NCI-H1105 treated with DMSO at 0.1 percent for 48 hours (cell line): ENCODE measurements at places on chromosomes 2 and 18.

DNA sequence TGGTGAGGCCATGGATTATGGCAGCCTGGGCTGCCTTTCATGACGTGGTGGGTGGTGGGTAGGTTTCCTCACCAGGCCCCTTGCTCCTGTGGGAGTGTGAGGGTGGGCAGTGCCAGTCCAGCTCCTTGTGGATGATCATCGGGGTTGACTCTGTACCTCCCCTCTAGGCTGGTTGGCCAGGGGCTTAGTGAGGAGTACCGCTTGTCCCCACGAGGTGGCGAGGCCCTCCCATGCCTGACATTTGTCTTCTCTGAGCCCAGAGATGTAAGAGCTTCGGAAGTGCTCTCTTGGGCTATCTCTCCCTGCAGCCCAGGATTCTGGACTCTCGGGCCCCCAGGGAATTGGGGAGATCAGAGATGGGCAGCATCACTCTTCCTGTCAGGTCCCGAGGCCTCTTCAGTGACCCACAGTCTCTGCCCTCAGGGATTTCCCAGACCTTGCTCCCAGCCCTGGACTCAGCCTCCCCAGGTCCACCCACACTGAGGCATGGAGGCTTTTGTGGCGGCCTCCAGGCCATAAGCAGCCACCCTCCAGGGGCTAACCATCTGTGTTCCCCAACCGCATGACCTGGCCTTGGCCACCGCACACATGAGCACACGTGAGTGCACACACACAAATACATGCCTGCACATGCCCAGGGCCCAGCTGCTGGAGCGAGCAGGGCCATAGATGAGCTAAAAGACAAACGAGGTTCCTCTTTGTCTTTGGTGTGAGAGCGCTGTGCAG, 6.5 kb downstream of the SPR start:
- DNase-seq = no peak

DNA sequence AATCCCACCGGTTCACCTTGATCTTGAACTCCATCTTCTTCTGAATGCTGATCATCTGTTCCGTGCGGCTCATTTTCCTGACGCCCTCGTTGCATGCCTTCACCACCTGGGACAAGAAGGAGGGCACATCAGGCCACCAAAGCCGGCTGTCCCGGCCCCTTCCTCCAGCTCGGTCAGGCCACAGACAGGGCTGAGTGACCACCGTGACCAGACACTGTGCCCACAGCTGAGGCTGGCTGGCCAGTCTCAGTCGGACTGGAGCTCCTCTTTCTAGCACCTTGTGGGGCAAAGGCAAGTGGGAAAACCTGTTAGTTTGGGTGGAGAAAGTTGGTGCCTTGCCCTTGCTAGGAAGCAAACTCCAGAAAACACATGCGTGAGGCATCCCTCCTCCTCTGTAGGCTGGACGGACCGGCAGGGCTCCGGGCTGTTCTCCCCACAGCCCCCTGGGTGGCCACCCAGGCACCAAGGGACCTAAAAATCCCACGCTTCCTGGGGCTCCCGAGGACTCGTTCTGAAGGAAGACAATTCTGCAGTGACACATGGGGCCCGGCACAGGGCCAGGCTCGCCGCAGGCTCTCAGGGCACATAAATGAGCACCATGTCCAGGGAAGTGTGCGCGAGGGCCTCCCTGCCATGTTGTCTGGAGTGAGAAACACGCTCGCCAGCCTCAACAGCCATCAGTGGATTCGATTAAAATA, 15.3 kb downstream of the SNORC start:
- DNase-seq = no peak

DNA sequence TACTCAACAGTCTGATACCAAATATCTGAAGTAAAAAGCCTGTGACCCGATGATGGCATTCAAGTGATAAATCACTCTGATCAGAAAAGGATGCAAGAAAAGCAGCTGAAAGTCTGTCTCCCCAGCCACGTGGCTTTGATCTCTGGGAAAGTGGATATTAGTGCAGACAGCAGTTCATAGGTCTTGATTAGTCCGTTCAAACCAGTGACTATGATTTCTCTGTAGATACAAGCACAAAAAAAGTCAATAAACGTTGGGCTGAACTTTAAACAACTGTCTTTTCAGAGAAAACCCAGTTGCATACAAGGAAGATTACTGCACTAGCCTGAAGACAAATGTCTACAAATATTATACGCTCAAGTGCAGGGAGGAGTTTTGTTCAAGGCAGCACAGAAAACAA, 107.7 kb upstream of the CDC42EP3 start:
- no peak for DNase-seq

- no peak for DNase-seq
Measured at GRCh38 chr18:40877096-40877495, 1077.9 kb upstream of the PIK3C3 start.

GRCh38 chr2:4258563-4258962, 555.2 kb downstream of the DCDC2C start:
- peak; percentile 12 for DNase-seq

- no peak for DNase-seq
Measured at GRCh38 chr2:26177122-26177521, 4.2 kb downstream of the GAREM2 start.

- no peak for DNase-seq
Measured at GRCh38 chr2:191150600-191151330, at the start of gene STAT4. STAT4 (minus strand) TSS chr2:191150994; CDS start chr2:191148203, 2,791 bp downstream.

DNA sequence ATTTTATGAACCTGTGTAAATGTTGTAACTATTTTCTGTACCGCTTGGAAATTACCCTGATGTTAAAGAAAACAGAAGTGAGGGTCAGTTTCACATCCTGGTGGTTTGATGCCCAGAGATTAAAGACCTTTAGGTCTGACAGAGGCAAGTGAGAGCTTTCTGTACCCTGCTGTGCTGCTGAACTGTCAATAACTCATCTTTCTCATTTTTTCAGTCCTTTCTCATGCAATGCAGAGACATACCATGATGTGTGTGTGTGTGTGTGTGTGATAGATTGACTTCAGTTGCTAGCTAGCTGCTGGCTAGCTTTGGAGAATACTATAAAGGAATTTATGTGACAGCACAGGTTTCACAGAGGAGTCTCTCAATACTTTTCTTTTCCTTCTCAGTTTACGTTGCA, 2025.6 kb upstream of the LRRTM1 start:
- DNase-seq = no peak

DNA sequence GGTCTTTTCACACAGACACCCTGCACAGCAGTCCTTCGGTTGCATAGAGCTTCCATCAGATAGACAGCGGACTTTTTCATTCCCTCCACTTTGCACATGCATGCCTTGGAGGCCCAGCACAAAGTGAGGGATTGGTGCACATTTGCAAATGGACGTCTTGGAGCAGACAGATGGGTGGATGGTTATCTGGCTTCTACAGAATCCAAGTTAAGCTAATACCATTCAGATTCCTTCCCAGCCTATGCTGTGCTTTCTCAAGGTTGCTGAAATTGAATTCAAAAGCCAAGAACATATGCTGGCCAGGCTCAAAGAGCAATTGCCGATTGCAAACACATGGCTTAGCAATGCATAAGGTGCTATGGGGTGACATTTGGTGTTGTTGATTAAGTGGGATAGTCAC, 186.4 kb downstream of the VAPA start:
- DNase-seq = no peak
